ENCODE measurements at places on chromosomes 13 and 19.

GRCh38 chr19:2271234-2272103, 10.5 kb downstream of the PEAK3 start:
- DNase-seq, result no peak

GRCh38 chr13:26442541-26442940, 114.9 kb upstream of the WASF3 start:
- DNase-seq, result no peak

- DNase-seq, result no peak
These were observed 54.0 kb downstream of the FLT1 start for GRCh38 chr13:28440774-28441504.

- DNase-seq, result no peak
These were observed 84.8 kb downstream of the SLC25A15 start for GRCh38 chr13:40874138-40874779.

GRCh38 chr19:56701895-56702294, 30.3 kb upstream of the ZNF835 start:
- no peak for DNase-seq
